ENCODE measurements at places on chromosomes 1 and 21. TPM values are rescaled to one million over a fixed set of nuclear protein-coding genes. Genes with fewer than 3 reads are reported as not detected.

GRCh38 chr1:98217601-98218000, 296.8 kb upstream of the DPYD start:
- no peak for DNase-seq

DNA sequence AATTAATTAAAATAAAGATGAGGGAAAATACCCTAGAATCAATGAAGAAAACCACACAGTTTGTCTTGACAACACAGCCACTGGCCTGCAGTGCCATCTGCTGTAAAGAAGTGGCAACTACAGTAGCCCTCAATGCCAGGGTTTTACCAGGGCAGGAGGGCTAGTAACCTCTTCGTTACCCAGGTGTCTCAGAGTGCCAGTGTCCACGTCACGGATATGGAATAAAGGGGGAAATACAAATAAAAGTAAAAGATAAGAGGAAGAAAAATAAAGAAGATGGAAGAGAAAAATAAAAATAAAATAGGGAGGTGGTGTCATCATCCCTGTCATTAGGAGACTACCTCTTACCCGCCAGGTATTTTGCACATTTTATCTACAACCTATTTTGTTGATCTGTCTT, 14.2 kb upstream of the SLC44A3 start:
- no peak for DNase-seq

NDC1 gene
- 15.2 TPM for polyA plus RNA-seq

LCE1B gene
- polyA plus RNA-seq = not detected

ADGRL4 gene
- polyA plus RNA-seq = 16.4 TPM
